ENCODE measurements at places on chromosomes 6 and 20.

- no peak for DNase-seq
Measured at GRCh38 chr20:4681401-4681800, 40.3 kb upstream of the PRND start.

- DNase-seq, result no peak
Measured at GRCh38 chr6:75149696-75150095, 56.2 kb downstream of the COL12A1 start.

DNA sequence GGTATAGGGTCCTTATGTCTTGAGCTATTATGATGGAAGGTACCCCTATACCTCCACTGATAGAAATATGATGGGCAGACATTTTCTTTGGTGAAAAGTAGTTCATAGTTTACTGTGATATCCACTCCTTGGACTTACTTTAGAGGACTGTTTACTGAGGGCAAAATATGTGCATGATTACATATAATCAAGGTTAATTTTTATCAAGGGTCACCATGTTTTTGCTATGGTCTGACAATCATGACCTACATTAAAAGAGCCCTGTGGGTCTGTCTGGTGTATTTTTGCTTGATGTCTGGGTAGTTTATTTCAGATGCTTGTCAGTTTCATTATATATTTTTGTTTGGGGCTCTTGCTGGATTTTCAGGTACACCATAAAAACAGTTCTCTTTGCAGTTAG, 40.1 kb downstream of the CDKAL1 start:
- DNase-seq, result no peak

DNA sequence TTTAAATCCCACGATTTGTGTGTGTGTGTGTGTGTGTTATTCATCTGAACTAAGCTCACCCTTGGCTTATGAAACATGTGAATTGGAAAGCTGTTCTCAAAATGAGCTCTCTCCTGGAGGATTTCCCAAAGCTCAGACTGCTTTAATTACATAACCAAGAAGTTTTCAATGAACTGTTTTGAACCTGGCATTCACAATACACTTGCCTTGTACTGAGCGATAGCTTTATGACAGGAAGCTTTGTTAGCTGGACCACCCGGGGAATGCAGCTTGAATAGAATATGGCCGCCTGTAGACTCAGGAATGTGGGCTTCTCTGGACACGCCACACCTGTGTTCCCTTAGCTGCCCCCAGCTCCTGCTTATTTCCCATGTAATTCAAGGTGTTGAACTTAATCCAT, 71.4 kb upstream of the PREP start:
- no peak for DNase-seq

- DNase-seq, result no peak
Measured at GRCh38 chr20:31945785-31946184, 6.1 kb downstream of the PDRG1 start.

GRCh38 chr20:48736231-48736630, 91.6 kb downstream of the PREX1 start:
- no peak for DNase-seq

- no peak for DNase-seq
Measured at GRCh38 chr6:16799279-16800193, 38.3 kb upstream of the ATXN1 start.

- no peak for DNase-seq
Measured at GRCh38 chr6:118649918-118650581, 1.3 kb downstream of the CEP85L start.

GRCh38 chr6:135637701-135638100, 140.2 kb upstream of the AHI1 start:
- DNase-seq, result no peak

GRCh38 chr6:159981071-159981402, 12.2 kb downstream of the IGF2R start:
- DNase-seq, result no peak

Data from stimulated activated CD8-positive, alpha-beta memory T cell treated with anti-CD3 and anti-CD28 coated beads, Interleukin-4, amount 100 ng/mL, for 48 hours (primary cell).